ENCODE measurements at places on chromosomes 3 and 15.

GRCh38 chr15:58212909-58213526 is 74.8 kb downstream of the AQP9 start:
- peak; percentile 38 for DNase-seq

DNA sequence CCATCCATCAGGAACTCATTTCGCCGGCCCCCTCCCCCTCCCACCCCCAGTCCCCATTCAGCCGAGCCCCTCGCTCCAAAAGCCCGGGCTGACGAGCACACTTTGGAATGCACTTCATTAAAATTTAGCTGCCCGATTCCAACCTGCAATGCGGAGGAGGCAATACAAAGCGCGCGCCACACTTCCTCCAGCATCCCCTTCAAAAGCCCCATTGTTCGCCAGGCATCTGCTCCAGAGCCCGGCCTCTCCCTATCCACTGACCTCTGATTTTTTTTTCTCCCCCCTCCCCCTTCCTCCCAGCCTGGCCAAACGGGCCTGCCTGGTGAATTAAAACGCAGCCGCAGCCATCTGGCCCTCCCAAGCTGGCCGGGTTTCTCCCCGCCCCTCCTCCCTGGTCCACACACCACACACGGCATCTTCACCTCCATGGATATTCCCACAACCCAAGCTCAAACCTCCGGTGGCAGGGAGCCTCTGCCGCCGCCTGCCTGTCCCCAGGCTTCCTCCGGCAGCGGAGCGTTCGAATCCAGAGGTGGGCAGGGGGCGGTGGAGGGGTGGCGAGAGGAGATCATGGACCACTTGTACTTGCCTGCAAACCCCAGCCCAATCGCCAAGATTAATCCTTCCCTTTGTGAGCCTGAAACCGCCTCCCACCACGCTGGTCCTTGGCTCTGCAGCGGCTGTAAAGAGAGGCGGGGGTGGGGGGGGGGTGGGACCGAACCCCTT is 441.3 kb downstream of the MAGI1 start:
- peak; percentile 89 for DNase-seq

- no peak for DNase-seq
These were observed 32.7 kb downstream of the LRRC3B start for GRCh38 chr3:26655231-26655630.

- no peak for DNase-seq
These were observed 730.2 kb upstream of the DPPA4 start for GRCh38 chr3:110067527-110067926.

- no peak for DNase-seq
These were observed 122.4 kb downstream of the RAP2B start for GRCh38 chr3:153284282-153284938.

- no peak for DNase-seq
These were observed 221.1 kb downstream of the SLCO3A1 start for GRCh38 chr15:92074646-92075045.

Measured in WERI-Rb-1 (cell line).